NCI-H69 (cell line): ENCODE measurements at places on chromosomes 6 and 20.

DNA sequence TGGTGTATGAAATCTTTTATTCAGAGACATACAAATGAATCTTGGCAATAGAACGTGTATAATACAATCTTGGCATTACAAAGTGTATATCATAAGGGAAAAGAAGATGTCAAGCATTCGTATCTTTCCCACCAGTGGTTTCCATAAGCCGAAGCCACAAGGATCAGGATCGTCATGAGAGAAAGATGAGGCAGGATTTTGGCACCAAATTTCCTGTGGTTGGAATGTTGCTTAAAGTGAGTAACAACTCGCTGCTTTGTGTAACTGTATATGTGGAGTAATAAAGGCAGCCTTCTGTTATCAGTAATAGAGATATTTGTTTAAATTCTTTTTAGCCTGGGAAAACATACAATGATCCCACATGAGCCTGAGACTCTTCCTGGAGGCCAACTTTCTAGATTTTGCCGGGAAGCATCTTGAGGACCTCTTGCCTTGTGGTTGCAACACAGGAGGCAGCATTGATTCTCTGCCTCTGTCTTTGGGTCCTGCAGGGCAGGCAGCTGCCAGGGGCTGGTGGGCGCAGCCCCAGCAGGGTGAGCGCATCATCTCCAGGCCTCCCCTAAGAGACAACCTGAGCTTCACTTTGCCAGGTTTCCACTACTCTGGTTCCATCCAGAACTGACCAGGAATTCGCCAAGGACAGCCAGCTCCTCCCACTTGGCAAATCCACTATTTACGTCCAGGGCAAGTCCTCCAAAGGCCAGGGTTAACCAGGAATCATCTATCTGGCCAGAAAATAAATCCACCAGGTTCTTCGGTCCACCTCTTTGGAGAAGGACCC is 230.9 kb upstream of the SULF2 start:
- no peak for DNase-seq

GRCh38 chr6:56536536-56536935 is 106.2 kb downstream of the DST start:
- DNase-seq = peak; percentile 18

- no peak for DNase-seq
Observed at GRCh38 chr6:123668965-123669591, 32.3 kb upstream of the TRDN start.

GRCh38 chr6:99951016-99951805 is 42.8 kb downstream of the MCHR2 start:
- no peak for DNase-seq

DNA sequence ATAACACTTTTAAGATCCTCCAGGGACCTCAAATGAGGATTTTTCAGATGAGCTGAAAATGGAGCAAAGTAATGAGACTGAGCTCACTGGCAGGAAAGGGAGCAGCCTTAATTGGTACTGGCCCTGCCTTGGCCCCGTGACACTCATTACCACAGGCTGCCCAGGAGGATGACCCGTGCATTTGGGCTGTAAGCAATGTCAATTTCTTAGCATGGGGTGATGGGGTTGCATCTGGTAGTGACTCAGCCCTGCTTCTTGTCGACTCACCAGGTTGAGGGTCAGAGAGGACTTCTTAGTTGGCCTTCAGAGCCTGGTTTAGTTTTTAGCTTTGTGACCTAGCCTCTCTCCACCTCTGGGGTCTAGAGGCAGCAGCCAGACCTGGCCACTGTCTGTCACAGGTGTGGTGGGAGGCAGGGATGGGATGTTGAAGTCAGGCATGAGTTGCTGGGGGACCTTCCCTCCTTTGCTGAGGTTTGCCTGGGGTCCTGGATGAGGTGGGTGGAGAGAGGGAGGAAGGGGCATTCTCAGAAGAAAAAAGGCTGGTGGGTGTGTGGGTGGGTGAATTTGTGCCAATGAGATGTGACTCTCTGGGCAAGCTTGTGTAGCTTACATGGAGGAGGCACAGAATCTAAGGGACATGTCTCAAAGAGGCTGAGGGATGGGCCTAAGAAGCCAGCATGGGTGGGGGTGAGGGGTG is 25.9 kb upstream of the EPB41L1 start:
- peak; percentile 38 for DNase-seq

DNA sequence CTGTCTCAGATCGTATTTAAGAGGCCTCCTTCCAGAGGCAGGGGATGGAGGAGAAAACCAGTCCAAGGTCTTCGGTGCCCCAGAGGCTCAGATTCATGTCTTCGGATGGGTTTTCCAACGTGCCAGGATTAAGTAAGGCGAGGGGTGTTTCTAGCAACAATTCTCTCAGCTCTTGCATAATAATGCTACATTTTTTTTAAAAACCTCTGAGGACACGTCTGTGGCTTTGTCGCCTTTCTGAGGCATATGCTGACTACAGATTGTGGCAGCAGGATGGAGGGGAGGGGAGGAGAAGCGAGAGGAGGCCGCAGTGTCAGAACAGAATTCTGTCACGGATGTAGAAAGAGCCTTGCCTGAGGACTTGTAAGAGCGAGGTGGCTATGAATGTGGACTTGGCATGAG is 17.7 kb upstream of the CCDC167 start:
- peak; percentile 51 for DNase-seq

DNA sequence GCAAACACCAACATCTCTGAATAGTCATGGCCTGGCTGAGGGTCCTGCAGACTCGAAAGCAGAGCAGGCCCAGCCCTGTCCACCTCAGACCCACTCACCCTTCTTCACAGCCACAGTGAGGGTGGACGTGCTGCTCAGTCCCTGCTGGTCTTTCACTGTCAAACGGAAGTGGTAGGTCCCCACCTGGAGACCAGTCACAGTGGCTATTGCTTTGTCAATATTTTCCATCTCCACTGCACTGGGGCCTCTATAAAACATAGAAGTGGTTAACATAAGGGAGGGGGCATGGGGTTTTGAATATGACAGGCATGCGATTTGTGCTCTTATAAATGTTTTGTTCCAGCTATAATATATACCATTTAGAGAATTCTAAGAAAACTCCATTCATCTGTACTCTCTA is 73.9 kb downstream of the ALDH5A1 start:
- DNase-seq = no peak

DNA sequence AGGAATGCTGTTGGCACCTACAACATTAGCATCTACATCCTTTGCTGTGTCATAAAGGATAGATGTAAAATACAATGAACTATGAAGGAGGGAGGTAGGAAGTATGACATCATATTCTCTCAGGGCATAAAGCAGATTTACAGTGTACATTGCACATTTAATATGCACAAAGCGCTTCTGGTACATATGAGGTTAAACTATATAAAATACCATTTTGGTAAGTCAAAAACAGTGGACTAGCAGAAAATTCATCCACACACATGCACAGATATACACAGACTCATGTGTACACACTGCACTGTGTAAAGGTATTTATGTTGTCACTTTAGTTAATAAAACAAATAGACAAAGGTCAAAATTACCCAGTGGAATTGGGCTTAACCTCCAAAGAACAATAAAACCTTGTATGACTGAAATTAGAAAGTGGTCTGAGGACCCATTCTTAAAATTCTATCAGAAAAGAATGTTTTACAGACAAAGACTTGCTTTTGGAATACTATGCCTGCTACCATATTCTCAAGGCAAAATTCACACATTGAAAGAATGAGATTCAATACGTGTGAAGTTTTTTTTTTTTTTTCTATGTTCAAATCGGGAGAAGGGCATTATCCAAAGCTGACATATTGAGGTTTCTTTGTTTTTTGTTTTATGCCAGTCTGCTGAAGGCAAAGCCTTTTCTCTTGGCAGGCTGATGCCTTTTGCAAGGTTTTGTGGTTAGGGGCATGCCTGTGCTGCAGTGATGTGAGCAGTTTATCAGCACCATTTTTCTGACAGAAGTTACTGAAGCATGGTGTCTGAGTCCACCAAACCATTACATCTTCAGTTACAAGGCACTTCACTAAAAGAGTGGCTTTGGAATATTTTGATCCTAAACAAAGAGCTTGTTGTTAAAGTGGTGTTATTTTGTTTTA is 199.0 kb downstream of the PLCB1 start:
- no peak for DNase-seq
